ENCODE measurements at places on chromosomes 5 and 9.

DNA sequence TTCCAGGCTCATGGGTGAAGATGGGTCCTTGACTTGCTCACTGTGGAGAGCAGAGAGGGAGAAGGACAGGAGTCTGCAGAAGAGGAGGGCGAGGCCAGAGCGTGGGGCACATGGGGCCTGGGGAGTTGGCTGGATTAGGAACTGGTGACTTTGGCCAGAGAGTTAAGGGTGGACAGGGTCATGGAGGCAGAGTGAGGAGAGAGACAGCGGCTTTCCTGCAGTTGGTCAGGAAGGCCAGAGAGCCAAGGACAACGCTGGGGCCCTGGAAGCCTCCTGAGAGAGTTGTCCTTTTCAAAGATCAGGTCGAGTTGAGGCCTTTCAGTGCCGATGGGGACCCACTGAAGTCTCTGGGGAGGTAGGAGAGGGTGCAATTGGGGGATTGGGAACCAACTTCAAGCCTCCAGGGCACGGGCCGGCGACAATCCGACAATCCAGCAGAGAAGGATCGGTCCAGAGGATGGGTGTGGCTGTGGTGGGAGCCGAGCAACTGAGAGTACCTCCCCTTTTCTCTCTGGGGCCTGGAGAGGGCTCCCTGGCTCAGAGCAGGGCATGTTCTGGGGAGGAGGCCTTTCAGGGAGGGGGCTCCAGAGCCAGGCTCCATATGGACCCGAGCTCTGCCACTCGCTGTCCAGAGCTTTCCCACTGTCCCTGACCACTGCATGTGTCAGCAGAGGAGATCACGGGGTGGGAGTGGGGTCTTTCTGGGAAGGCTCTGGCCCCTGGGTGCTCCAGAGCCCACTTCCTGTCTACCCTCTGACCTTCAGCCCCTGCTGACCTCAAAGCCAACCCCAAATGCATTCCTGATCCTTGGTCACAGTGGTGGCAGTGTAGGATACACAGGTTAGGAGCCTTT lies 7.5 kb upstream of the PHYHD1 start:
- no peak for DNase-seq

- DNase-seq, result no peak
Observed at GRCh38 chr9:93699650-93700049, 123.3 kb downstream of the PHF2 start.

GRCh38 chr9:9498128-9498527 lies 1114.7 kb downstream of the PTPRD start:
- DNase-seq, result no peak

DNA sequence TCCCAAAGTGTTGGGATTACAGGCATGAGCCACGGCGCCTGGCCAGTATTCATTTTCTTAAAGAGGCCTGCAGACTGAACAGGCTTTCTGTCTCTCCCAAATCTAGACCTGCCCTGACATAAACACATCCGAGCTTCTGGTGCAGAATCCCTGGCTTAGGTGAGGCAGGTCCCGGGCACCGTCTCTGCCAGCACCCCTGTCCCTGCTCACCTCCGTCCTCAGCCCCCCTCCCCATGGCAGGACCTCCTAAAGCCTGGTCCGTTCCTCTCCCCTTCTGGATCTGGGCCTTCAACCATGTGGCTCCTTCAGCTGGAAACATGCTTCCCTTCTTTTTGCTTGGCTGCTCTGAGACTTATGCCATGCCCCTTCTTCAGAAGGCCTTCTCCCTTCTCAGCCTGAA lies 22.7 kb upstream of the RXRA start:
- no peak for DNase-seq

- no peak for DNase-seq
Observed at GRCh38 chr9:106450549-106450948, 412.4 kb upstream of the ZNF462 start.

DNA sequence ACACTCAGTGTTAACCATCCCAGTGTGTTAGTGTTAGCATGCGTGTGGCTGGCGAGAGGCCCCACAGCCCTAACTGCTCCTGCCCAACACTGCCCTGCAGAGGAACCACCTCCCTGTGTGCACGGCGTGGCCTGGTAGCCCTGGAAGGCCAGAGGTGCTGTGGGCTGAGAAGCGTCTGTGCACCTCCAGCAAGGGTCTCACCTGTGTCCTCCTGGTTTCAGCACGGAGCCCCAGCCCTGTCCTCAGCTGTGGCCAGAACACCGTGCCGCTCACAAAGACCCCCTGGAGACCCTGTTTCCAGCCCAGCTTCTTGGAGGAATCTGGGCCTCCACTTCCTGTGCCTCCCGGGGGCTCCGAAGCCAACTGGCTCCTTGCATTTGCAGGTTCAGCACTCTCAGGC lies 56.1 kb upstream of the NRARP start:
- no peak for DNase-seq

DNA sequence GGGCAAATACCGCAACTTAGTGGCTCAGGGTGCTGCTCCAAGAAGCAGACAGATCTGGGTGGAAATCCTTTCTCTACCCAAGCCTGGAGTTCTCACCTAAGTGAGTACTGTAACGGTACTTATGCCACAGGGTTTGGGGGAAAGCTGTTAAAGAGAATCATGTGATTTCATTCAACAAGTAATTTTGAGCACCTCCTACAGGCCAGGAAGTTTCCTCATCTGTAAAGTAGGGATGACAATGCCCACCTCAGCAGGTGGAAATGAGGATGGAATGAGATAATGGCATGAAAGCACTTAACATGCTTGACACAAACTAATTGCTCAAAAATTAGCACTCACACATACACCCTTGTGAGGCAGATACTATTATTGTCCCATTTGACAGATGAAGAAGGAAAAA lies 114.1 kb downstream of the JAKMIP2 start:
- no peak for DNase-seq

- no peak for DNase-seq
Observed at GRCh38 chr5:66362687-66363086, 218.6 kb downstream of the SREK1 start.

GRCh38 chr5:1952021-1952420 lies 69.3 kb upstream of the IRX4 start:
- no peak for DNase-seq

DNA sequence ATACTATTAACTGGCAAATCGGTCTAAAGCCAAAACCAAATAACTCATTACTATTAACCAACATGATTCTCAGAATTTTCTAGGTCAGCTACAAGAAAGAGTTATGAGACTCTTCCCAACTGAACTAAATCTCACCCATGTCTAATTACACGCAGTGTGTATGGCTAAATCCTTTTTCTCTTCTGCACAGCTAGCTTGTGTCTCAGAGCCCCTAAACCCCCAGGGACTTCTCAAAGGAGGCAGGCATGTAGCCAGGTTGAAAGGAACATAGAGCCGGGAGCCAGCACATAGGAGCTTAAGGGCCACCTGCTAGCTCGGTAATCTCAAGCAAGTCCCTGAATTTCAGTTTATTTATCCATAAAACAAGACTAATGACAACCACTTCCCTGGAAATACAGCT lies 2.2 kb upstream of the GZMK start:
- no peak for DNase-seq

DNA sequence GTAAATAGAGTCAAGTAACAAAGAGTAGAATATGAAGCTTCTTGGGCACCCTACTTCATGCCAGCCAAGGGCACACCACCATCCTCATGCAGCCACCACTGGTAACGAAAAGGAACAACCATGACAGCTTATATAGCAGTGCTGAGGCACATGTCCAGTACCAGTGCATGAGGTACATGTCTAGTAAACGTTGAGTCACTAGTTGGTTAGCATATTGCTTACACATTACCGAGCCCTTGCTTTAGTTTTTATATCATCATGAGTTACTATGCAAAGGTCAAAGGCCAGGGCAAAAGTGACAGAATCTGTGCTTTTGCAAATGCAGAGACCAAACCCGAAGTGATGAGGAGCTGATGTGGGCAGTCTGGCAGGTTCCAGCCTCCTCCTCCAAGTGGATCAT lies 147.1 kb upstream of the MAP1B start:
- DNase-seq, result no peak

Measured in thoracic aorta (tissue), 2 donors.